ENCODE measurements at places on chromosomes 5 and 9.

GRCh38 chr5:17399931-17400330 lies 98.1 kb upstream of the TAF11L2 start:
- no peak for DNase-seq

- DNase-seq, result no peak
These were observed 143.0 kb downstream of the CARTPT start for GRCh38 chr5:71862087-71862486.

GRCh38 chr5:158903006-158903405 lies 196.7 kb downstream of the EBF1 start:
- no peak for DNase-seq

DNA sequence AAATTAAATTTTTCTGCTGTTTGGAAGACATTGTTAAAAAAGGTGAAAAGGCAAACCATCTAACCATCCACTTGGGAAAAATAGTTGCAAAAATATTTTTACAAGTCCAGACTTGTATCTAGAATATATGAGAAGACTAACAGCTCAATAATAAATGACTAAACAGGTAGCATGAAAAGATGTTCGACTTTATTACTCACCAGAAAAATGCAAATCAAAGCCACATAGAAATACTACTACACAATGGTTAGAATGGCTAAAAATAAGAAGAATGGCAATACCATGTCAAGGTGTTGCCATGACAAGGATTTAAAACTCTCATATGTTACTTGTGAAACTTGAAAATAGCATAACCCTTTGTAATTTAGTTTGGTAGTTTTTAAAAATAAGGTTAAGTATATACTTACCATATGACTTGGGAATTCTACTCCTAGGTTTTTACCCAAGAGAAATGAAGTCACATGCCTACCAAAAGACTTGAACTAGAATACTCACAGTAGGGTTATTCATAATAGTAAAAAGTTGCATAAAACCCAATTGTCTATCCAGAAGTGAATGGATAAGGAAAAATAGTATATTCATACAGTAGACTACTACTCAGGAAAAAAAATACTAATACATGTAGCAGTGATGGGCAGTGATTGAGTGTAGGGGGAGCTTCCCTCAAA lies 93.8 kb downstream of the VPS13A start:
- DNase-seq, result no peak

GRCh38 chr5:132225165-132226032 lies 2.3 kb downstream of the P4HA2 start:
- peak; percentile 65 for DNase-seq

DNA sequence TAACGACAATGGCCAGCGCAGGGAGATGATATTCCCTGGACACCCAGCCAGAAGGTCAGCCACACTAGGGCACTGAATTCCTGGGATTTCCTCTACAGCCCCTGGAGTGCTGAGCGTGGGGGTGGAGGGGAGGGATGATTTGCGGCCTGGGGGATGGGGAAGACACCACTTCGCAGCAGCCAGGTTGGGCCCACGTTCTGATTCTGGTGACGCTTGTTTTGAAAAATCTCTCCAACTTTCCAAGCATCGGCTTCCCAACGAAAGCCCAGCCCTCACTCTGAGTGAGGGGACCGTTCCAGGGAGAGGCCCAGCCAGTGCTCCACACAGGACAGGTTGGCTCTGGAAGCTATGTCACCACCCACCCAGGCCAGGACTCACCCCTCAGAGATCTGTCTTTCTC lies 5.4 kb downstream of the GFPT2 start:
- no peak for DNase-seq

DNA sequence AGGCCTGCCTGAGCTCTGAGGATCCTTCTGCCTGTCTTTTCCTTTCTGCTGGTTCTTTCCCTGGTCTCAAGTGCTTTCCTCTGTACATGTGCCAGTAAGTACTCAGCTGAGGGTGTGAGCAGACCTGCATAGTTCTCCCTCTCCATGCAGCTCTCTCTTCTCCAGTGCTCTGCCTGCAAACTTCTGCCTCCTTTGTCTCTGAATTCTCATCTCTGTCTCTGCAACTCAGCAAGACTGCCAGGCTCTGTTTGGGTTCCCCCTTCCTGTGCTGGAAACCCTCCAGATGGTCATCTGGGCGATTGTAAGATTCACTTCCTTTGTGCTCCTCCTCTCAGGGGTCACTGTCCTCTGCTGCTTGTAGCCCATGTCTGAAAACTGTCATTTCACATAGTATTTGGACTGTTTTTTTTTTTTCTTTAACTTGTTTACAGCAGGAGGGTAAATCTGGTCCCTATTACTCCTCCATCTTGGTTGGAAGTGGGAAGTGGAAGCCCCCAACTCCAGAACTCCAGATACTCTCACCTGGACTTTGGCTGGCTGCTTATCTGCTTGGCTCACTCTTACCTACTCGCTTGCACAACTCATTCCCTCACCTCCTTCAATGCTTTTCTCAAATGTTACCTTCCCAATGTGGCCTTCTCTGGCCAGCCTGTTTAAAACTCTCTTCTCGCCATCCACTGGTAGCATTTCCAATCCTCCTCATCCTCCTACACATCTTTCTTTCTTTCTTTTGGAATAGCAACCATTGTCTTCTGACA lies 175.3 kb upstream of the TBC1D2 start:
- DNase-seq, result no peak

- no peak for DNase-seq
These were observed 1.3 kb downstream of the EIF4EBP3 start for GRCh38 chr5:140548791-140549190.

- DNase-seq, result no peak
These were observed 32.1 kb downstream of the PRRC1 start for GRCh38 chr5:127549551-127549950.

- no peak for DNase-seq
These were observed 2.3 kb upstream of the SPATA6L start for GRCh38 chr9:4668604-4669003.

GRCh38 chr9:19385786-19386501 lies 5.9 kb upstream of the RPS6 start:
- peak; percentile 65 for DNase-seq

DNA sequence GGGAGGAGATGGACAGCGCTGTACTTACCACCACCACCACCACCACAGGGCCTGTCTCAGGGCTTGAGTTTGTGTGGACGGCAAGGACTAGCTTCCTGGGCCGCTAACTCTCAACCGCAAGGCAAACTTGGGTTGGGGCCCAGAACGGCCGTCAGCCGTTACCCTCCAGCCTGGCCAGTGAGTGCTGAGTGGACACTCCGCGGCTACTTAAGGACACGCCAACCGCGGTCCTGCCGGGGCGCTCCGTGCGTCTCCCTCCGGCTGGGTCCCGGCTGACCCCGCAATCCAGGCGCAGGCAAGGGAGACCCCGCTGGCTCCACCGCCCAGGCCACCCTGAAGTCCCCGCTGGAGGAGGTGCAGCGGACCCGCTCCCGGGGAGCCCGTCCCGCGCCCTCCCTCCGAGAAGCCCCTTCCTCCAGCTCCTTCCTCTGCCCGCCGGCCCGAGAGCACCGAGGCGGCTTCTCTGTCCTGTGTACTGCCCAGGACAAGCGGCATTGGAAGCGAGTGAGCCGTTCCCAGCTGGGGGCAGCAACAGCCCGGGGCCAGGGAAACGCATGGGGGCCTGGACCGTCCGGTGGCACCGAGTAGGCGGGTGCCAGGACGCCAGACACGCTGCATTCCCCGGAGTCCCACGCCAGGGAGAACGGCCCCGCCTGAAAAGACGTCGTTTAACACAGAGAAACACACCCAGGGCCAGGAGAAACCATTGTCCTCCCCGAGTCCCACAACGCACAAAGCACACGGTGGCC lies 46.6 kb downstream of the HABP4 start:
- DNase-seq, result no peak

DNA sequence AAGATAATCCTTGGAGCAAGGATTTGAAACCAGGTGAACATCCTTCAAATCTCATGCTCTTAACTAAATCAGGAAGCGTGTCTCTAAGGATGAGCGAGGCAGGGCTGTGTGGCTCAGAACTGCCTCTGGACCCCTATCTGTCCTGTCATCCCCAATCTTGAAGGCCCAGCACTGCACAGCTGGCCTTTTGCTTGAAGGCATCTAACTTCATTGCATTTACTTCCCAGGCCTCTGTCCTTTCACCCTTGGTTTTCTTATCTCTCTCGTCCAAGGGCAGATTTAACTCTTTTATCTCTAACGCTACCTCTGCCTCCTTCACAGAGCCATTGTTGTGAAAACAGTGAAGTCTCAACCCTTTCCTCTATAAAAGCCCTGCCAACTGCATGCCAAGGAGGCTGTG lies 83.8 kb downstream of the UGCG start:
- DNase-seq, result no peak

DNA sequence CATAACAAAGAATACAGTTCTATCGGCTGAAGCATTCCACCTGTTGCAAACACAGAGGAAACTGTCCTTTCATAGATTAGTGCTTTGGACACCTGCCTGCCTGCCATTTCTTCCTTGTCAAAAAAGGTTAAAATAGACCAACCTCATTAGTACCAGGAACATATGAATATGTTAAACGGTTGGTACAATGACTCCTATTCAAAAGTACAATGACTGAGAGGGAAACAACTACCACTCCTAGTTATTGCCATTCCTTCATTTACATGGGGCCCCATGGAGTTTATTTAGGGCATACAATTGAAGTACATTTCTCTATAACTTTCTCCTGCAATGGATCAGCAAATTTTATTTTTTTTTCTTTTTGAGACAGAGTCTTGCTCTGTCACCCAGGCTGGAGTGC lies 77.4 kb upstream of the PIP5K1B start:
- no peak for DNase-seq

DNA sequence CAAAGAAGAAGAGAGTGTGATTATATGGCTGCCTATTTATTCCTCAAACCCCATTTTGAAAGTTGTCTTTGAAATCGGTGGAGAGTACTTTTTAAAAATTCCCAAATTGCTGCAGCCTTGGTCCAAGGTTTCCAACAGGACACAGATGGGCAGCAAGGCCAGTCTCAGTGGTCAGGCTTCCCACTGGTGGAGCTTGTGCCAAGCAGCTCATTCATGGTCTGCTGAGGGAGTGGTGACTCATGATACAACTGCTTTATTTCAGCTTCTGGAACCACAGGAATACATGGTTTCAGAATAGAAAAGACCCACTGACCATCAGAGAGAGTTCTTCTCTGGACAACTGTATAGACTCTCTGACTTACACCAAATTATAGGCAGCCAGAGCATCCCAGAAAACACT lies 673.1 kb upstream of the KLF4 start:
- DNase-seq, result no peak

All from hematopoietic multipotent progenitor cell treated with erythropoietin and hydrocortisone succinate and interleukin-3 and kit ligand, for 17 days (in vitro differentiated cells).